M059J (cell line): ENCODE measurements at places on chromosomes 13 and 19. TPM values are rescaled to one million over a fixed set of nuclear protein-coding genes. Genes with fewer than 3 reads are reported as not detected.

Gene ZNF626
- total RNA-seq: 2.3 and 2.4 TPM in 2 replicates

Gene SELENOV
- total RNA-seq: not detected in 2 replicates

Gene HS6ST3
- 1.5 and 2.8 TPM in 2 replicates for total RNA-seq

Gene ZNF208
- not detected in 2 replicates for total RNA-seq

Gene SIAH3
- 0.10 and 0.37 TPM in 2 replicates for total RNA-seq

Gene ADGRL1
- total RNA-seq: 2.4 and 4.8 TPM in 2 replicates

Gene SYMPK
- total RNA-seq: 35.9 and 36.5 TPM in 2 replicates

Gene TSPAN16
- not detected in 2 replicates for total RNA-seq

DNA sequence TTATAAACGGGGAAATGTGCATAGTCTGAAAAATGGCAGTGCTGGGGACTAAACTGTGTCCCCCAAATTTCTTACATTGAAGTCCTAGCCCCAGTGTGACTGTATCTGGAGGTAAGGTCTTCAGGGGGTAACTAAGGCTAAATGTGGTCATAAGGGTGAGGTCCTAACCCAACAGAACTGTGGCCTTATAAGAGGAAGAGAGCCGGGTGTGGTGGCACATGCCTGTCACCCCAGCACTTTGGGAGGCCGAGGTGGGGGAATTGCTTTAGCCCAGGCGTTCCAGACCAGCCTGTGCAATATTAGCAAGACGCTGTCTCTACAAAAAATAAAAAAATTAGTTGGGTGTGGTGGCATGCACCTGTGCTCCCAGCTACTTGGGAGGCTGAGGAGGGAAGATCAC is 17.8 kb downstream of the PROZ start:
- DNase-seq: no peak

GRCh38 chr13:80408270-80408669 is 67.3 kb upstream of the SPRY2 start:
- DNase-seq: peak; percentile 25

DNA sequence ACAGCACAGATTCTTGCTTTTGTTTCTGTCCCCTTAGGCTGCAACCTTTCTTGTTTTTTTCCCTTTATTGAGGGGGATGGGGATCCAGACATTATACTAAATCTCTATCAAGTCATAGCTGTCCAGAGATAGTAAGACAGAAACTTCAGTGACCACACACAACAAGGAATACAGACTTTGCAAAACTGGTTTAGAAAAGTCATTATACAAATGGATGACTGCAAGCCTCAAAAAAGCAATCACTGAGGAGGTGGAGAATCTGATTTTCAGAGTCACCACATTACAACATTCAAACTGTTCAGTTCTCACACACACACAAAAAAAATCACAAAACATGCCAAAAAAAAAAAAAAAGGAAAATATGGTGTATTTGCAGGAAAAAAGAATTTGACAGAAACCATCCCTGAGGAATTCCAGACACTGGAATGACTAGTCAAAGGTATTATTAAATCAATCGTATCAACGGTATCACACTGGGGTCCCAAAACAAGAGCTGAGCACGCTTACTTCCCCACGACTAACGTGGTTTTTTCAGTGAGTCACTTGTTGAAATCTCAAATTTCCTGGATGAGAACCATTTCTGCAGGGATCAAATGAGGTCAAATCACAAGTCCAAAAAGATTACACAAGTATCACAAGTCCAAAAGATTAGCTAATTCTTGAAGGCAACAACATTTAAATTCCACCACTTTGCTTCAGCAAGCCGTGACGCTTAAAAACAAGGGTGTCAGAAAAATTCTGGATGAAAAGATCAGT is 41.2 kb downstream of the USP12 start:
- peak; percentile 73 for DNase-seq

DNA sequence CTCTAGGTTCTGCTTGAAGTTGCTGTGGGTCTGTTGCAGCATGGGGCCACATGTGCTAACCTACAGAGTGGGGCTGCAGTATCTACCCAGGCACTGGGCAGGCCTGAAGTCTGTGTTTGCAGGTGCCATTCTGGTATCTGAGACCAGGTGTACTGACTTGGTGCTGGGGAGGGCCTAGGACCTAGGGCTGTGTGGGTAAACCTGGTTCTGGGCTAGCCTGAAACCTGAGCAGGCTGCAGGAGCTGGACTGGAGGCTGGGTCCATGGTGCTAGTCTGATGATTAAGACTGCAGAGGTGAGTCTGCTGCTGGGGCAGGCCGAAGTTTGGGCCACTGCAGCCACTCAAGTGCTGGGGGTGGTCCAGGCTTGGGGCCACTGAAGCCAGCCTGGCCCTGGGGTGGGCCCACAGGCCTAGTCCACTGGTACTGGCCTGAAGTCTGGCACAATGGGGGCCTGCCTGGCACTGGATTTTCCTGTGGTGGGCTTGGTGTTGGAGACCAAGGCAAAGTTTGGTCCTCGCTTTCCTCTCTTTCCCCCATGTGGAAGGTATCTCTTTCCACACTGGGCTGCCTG is 310.6 kb downstream of the NDFIP2 start:
- DNase-seq: no peak

DNA sequence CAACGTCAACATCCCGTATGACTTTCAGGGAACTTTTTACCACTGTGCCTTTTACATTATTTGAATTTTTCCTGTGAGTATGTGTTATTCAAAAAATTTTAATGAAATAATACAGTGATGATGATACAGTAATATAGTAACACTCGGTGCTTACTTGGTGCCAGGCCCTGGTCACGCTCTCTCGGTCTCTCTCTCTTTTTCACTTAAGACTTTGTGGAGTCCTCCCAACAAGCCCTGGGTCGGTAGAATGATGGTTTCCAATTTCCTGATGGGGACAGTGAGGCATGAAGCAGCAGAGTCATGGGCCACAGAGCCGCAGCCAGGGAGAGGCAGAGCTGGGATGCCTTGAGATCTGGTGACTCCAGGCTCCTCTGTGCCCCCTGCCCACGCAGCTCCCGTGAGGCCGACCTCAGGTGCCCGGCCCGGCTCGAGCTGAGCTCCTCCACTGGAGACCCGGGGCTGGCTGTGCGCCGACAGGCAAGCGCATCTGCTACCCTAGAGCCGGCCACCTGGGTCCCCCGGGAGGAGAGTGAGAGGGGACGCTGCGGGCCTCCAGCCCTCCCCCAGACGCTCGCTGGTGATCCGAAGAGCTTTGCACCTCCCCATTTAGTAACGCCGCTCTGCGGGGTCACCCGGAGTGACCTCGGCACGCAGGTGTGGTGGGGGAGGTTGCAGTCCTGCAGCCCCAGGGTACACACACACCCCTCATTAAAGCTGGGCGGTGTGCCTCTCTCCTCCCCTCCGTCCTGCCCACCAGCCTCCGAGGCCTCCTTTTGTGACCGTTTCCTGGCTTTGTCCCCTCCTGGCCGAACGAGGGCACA is 4.4 kb upstream of the SBK3 start:
- DNase-seq: peak; percentile 71

- no peak for DNase-seq
These were observed 4.8 kb downstream of the MKNK2 start for GRCh38 chr19:2046046-2046907.
